ENCODE measurements at places on chromosomes 7 and 10.

GRCh38 chr10:82390866-82391658, 516.1 kb downstream of the NRG3 start:
- no peaks in the 10 kb centered on the region for H3K4me1 ChIP-seq
- no peak for DNase-seq
- H3K36me3 ChIP-seq = no peaks in the 10 kb centered on the region
- no peak overlapping the region for H3K27ac ChIP-seq
- H3K27me3 ChIP-seq = no peaks in the 10 kb centered on the region

- H3K4me3 ChIP-seq = no peak overlapping the region
- no peak overlapping the region for H3K27ac ChIP-seq
- H3K27me3 ChIP-seq = no peaks in the 10 kb centered on the region
- H3K4me1 ChIP-seq = no peaks in the 10 kb centered on the region
- DNase-seq = no peak
These were observed 84.4 kb downstream of the SLIT1 start for GRCh38 chr10:97101166-97101940.

DNA sequence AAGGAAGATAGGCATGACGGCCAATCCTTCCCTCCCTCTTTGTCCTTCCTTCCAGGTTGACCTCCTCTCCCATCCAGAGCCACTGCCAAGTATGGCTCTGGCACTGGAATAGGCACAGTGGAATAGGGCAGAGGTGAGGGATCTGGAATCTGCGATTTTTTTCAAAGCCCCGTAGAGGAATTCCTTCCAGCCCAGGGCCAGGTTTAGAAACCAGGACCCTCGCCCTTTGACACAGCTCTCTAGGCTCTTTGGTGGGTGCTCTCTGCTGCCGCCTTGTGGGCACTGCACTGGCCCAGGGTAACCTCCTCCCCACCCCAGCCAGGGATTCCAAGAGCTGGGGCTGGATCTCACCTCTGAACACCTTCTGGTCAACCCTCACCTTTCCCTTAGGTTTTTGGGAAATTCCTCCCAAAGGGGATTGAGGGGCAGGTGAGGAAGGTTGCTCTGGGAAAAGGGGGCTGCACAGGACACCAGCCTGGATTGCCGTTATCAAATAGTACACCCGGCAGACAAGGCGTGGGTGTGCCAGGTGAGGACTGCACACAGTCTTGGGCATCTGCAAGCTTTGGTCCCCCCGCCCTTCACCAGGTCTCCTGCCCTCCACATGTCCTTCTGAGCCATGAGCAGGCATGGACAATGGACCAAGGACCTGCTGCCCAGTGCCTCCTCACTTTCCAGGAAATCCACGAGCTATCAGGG, 22.8 kb downstream of the C10orf105 start:
- H3K36me3 ChIP-seq = no peaks in the 10 kb centered on the region
- peak; percentile 91 for DNase-seq
- peaks cover 24% of the 10 kb centered on the region for H3K4me1 ChIP-seq
- H3K27ac ChIP-seq = no peak overlapping the region

DNA sequence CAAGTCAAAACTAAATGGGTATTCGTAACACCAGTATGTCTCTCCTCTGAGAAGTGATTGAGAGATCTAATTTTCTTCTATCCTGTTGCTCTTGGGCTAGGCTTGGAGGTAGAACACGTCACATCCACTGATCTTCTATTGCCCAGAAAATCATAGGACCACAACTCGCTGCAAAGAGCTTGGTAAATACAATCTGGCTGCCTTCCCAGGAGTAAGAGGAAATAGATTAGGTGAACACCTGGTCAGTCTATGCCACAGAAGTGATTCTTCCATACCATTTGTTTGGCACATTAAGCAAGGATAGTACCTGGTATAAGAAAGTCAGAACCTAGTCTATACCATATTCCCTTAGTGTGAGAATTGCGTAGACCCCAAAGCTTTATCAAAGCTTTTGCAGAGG, 129.3 kb upstream of the PHYHIPL start:
- no peak overlapping the region for H3K27ac ChIP-seq
- no peaks in the 10 kb centered on the region for H3K36me3 ChIP-seq
- no peak overlapping the region for H3K4me3 ChIP-seq
- no peak for DNase-seq
- H3K4me1 ChIP-seq = no peaks in the 10 kb centered on the region
- no peaks in the 10 kb centered on the region for H3K27me3 ChIP-seq

DNA sequence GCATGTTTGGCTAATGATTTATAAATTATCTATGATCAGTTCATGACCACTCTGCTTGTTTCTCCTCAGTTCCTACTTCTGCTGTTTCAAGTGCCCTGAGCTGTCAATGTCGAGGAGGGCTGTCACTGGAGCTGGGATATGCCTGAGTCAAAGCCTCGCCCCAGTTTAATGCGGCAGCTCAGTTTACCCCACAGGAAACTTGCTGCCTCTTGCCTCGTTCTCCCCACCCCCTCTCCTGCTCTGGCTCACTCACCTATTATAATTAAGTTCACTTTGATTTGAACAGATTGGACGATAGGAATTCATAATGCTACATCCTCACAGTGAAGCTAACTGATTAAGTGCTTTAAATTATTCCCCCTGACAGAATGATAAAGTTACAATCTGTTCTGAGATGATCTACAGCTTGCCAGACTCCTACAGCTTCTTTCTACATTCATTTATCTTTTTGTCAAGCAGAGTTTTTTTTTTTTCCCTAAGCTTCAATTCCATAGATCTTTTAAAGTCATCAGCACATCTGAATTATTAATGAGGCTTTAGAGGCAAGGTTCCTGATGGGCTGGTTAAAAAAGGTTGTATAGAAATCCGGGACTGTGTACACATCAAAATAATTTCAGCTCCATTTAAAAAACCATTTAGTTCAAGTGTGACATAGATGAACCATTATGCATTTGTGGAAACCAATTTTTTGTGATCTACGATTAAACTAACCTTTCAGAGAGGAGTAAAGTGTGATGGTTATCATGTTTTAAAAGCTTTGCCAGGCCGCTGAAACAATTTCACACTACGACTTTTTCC, 758.3 kb downstream of the KCNMA1 start:
- no peak overlapping the region for H3K27ac ChIP-seq

DNA sequence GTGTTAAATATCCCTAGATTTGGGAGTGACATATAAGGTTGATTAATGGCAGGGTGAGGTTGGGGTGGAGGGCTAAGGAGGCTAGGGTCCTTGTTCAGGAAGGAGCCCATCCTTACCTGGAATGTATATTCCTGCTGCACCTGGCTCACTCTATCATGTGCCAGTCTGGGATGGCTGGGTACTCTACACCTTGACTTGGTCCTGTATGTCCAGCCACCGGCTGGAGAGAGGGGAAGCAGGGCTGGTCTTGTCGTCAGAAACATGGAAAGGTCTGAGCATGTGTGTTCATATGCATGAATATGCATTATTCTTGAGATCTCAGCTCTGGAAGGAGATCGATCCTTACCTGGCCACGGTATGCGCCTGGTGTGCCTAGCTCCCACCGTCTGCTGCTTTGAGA, 33.2 kb downstream of the TMEM270 start:
- no peak for DNase-seq
- no peaks in the 10 kb centered on the region for H3K27me3 ChIP-seq
- no peak overlapping the region for H3K4me3 ChIP-seq

GRCh38 chr7:90453259-90453891, 16.1 kb upstream of the PTTG1IP2 start:
- no peaks in the 10 kb centered on the region for H3K4me1 ChIP-seq
- no peaks in the 10 kb centered on the region for H3K36me3 ChIP-seq
- no peak overlapping the region for H3K4me3 ChIP-seq
- no peak overlapping the region for H3K27ac ChIP-seq

DNA sequence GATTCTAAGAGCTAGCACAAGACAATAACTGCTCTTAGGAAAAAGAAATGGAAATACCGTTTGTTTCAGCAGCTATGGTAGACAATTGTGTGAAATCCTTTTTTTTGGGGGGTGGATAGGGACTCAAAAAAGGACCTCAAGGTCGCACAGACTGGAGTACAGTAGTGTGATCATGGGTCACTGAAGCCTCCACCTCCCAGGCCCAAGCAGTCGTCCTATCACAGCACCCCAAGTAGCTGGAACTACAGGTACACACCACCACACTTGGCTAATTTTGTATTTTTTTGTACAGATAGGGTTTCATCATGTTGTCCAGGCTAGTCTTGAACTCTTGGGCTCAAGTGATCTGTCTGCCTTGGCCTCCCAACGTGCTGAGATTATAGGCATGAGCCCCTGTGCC, 33.9 kb downstream of the KMT2E start:
- no peak overlapping the region for H3K4me3 ChIP-seq
- H3K27ac ChIP-seq = no peak overlapping the region
- H3K27me3 ChIP-seq = no peaks in the 10 kb centered on the region
- no peaks in the 10 kb centered on the region for H3K4me1 ChIP-seq

DNA sequence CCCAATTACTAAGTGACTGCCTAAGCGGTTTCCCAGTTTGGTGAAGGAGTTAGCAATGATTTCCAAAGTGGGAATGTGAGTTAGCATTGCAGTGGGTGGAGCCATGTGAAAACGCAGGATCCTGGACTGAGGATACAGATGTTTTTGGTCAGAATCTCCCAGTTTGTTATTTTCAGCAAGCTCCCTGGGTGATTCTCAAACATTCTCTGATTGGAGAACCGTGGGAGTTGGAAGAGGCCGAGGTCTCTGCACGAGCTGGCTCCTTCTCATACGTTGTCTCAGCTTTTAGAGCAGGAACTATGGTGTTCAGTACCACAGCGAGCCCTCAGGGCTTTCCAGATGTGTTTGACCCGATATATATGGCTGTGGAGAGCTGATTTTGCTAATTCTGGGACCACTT, 396.5 kb upstream of the NPVF start:
- H3K36me3 ChIP-seq = no peaks in the 10 kb centered on the region
- H3K27ac ChIP-seq = peak overlapping the region; percentile 47
- H3K27me3 ChIP-seq = no peaks in the 10 kb centered on the region
- no peak overlapping the region for H3K4me3 ChIP-seq
- DNase-seq = no peak
- peaks cover 4% of the 10 kb centered on the region for H3K4me1 ChIP-seq

DNA sequence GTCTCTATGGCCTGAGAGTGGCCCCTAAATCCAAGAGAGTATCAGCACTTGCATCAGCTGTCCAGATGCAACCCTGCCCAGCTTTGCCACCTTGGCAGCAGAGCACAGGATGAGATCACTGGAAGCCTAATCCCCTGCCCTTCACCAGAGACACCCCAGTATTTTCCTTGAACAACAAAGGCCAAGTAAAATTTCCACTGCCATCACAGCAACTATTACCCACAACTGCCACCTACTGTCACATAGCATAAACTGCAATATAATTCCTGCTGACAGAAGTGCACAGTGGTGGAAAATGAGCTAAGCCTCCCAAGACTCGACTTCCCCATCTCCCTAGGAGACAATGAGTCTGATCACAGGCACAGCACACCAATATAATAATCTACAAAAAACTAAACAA, 462.8 kb upstream of the ZWINT start:
- no peaks in the 10 kb centered on the region for H3K36me3 ChIP-seq
- H3K27me3 ChIP-seq = no peaks in the 10 kb centered on the region
- no peak overlapping the region for H3K4me3 ChIP-seq
- H3K4me1 ChIP-seq = no peaks in the 10 kb centered on the region
- no peak overlapping the region for H3K27ac ChIP-seq
- no peak for DNase-seq

GRCh38 chr7:1360521-1360971, 98.7 kb downstream of the MICALL2 start:
- H3K4me1 ChIP-seq = peaks cover 4% of the 10 kb centered on the region
- no peak for DNase-seq
- H3K4me3 ChIP-seq = no peak overlapping the region
- H3K27me3 ChIP-seq = no peaks in the 10 kb centered on the region
- H3K36me3 ChIP-seq = no peaks in the 10 kb centered on the region
- H3K27ac ChIP-seq = no peak overlapping the region

DNA sequence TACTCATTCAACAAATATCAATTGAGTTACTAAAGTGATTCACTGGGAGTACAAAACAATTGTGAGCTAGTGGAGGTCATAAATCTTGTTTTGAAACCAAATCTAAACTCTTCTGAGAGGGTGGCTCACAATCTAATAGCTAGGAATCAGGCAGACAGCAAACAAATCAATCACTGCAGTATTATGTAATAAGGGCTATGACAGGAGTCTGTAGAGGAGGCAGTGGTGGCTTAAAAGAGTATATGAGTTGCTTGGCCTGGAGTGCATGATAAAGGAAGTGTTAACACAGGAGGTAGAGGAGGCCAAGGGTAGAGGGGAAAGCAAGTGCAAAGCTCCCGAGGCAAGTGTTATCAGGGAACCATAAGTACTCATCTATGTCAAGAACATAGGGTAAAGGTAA, 16.5 kb downstream of the MYPN start:
- DNase-seq = no peak
- no peak overlapping the region for H3K27ac ChIP-seq
- H3K4me3 ChIP-seq = no peak overlapping the region

DNA sequence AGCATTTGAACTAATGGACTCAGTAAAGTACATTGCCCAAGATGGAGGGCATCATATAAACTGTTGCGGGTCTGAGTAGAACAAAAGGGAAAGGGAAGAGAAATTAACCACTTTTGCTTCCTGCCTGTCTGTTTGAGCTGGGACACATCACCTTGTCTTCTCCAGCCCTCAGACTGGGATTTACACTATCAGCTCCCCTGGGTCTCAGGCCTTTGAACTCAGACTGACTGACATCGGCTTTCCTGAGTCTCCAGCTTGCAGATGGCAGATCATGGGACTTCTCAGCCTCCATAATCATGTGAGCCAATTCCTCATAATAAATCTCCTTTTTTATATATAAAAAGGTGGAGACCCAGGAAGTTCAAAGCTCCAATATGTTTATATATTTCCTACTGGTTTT, 23.0 kb upstream of the WASL start:
- H3K4me1 ChIP-seq = no peaks in the 10 kb centered on the region
- no peak overlapping the region for H3K4me3 ChIP-seq
- H3K27ac ChIP-seq = no peak overlapping the region
- H3K36me3 ChIP-seq = no peaks in the 10 kb centered on the region

Data from Peyer's patch (tissue), 4 donors.